ENCODE measurements at places on chromosomes 7 and 10.

- no peaks in the 10 kb centered on the region for H3K27me3 ChIP-seq
- no peaks in the 10 kb centered on the region for H3K36me3 ChIP-seq
- no peak overlapping the region for H3K4me3 ChIP-seq
- no peak for DNase-seq
- H3K27ac ChIP-seq, result no peak overlapping the region
Measured at GRCh38 chr7:24141874-24142509, 142.0 kb upstream of the NPY start.

DNA sequence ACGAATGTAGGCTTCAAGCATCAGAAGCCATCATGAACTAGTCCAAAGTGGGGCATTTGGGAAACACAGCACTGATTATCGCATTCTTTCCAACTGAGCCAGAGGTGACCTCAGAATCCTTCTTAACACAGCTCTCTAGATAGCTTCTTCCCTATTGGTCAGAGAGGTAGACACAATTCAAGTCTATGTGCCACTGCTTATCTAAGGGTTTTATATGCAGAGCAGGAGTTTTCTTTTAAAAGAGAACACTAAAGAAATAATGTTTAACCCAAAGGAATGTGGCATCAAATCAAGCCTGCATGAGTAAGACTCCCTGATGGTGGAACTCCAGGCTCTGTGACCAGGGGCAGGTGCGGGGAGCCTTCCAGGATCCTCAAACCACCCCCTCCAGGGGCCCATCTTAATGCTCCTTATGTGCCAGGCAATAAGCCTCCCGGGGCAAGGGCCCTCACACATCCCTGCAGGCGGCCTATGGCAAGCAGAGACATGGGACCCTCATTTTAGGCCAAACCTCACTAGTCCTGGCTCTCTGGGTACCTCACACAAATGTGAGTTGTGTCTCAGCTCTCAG lies 13.8 kb downstream of the HSPA12A start:
- H3K4me3 ChIP-seq, result no peak overlapping the region
- no peak overlapping the region for H3K27ac ChIP-seq
- no peak for DNase-seq

- H3K4me1 ChIP-seq, result no peaks in the 10 kb centered on the region
- no peaks in the 10 kb centered on the region for H3K36me3 ChIP-seq
- no peaks in the 10 kb centered on the region for H3K27me3 ChIP-seq
Measured at GRCh38 chr7:106986450-106986977, 58.0 kb upstream of the PRKAR2B start.

DNA sequence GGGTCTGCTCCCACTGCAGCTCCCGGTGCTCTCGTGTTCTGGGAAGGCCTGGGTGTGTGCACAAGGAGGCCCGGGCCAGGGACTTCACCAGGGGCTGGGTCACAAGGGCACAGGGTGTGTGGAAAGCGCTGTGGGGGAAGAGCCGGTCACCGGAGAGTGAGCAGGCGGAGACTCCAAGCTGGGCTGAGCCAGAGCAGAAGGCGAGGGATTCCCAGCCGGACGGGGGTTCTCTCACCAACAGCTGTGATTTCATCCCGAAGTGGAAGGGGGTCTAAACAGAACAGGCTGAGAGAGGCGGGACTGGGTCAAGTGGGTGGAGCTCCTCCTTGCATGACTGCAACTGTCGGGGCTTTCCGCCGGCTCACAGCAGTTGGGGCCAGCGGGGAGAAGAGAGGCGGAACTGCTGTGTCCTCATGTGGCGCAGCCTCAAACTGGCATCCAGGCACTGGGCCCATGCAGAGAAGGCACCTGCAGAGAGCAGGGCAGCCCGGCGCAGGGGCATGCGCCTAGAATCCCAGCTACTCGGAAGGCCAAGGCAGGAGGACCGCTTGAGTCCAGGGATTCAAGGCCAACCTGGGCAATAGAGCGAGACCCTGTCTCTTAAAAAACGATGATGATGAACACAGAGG lies 7.6 kb upstream of the ORAI2 start:
- H3K36me3 ChIP-seq, result peaks cover 24% of the 10 kb centered on the region
- peaks cover 78% of the 10 kb centered on the region for H3K4me1 ChIP-seq
- peak overlapping the region; percentile 100 for H3K27ac ChIP-seq
- no peaks in the 10 kb centered on the region for H3K27me3 ChIP-seq

DNA sequence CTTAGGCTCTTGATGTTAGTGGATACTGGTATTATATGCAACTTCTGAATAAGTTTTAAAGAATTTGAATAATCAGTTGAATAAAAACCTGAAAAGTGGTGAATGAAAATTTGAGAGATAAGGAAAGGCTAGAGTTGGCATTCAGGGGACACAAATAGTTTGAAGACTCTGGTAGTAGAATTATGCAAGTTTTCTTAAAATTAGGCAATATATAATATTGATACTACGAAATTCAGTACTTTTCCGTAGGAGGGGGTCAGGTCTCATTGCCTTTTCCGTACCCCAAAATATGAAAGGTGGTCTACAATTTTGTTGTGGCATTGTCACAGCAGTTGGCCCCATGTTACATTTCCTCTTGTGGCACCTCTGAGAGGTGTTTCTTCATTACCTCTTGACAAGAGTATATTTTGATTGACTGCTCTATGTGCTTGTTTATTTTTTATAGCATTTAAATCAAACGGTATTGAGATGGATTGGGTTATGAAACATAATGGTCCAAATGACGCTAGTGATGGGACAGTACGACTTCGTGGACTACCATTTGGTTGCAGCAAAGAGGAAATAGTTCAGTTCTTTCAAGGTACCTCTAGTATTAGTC lies 4.1 kb upstream of the PBLD start:
- no peaks in the 10 kb centered on the region for H3K27me3 ChIP-seq
- peaks cover 12% of the 10 kb centered on the region for H3K4me1 ChIP-seq
- H3K36me3 ChIP-seq, result peaks cover 27% of the 10 kb centered on the region
- H3K27ac ChIP-seq, result no peak overlapping the region

DNA sequence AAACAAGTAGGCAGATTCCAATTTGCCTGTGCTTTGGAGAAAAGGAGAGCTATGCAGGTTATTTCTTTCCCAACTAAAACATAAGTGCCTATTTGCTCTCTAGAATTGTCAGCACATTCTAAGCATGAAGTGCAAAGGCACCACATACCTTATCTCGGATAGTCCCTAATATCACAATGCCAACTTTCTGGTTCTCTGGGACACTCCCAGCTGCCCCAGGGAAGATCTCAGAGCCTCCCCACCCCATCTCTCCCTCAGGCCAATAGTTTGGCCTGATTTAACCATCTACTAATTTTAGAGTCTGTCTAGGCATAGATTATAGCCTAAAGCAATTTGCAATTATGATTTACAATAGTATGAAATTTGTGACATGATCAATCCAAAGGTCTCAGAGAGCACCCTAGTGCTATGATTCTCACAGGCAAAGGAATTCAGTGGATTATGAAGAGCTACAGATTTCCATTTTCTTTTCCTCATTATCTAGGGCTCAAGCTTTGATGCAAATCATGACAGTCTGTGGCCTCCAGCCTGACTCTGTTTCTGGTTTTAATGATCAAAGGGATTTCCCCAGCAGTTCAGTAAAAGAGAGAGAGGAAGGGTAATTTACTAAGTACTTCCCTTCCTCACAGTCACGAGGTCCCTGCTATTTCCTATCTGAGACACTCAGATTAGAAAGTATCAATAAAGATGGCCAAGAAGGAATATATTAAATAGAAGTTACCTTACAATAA lies 29.0 kb upstream of the IL6 start:
- H3K36me3 ChIP-seq, result no peaks in the 10 kb centered on the region
- DNase-seq, result no peak
- no peaks in the 10 kb centered on the region for H3K27me3 ChIP-seq
- H3K4me3 ChIP-seq, result no peak overlapping the region

- H3K4me3 ChIP-seq, result no peak overlapping the region
- no peak overlapping the region for H3K27ac ChIP-seq
- no peaks in the 10 kb centered on the region for H3K27me3 ChIP-seq
- H3K4me1 ChIP-seq, result no peaks in the 10 kb centered on the region
- DNase-seq, result no peak
Measured at GRCh38 chr7:116399819-116400218, 99.7 kb upstream of the CAV2 start.

GRCh38 chr7:4749363-4749762 lies 26.1 kb upstream of the AP5Z1 start:
- DNase-seq, result no peak
- H3K27ac ChIP-seq, result no peak overlapping the region
- no peaks in the 10 kb centered on the region for H3K27me3 ChIP-seq
- H3K36me3 ChIP-seq, result peaks cover 12% of the 10 kb centered on the region

- DNase-seq, result no peak
- H3K4me1 ChIP-seq, result no peaks in the 10 kb centered on the region
- H3K27me3 ChIP-seq, result no peaks in the 10 kb centered on the region
Measured at GRCh38 chr7:32218741-32219288, 148.6 kb upstream of the PDE1C start.

DNA sequence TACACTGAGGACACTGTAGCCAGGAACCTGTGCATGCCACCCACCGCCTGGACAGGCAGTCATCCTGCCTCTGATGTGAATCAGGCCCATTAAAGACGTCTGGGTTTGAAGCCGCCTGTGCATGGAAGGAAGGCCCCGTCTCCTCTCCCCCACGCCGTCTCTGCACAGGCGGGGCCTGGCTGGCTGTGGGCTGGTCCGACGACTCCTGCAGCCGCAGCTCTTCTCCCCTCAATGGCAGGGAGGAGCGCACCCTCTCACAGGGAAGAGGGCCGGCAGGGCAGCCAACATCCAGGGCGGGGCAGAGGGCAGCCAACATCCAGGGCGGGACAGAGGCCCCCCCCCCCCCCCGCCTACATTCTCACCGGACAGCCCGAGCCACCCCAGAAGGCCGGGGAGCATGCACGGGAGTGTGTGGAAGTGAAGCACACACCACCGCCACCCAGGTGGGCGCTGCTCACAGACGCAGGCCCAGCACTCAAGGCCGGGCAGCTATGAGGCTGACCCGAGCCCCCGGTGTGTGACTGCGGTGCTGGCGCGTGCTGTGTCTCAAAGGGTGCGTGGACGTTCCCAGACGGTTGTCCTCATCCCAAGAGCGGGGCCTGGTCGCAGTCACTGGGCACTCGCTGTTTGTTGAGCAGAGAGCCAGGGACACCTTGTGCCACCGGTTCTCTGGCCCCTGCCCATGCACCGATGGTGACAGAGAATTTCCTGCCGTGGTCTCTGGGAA lies 19.1 kb downstream of the DPYSL4 start:
- no peaks in the 10 kb centered on the region for H3K27me3 ChIP-seq
- DNase-seq, result no peak
- H3K4me1 ChIP-seq, result no peaks in the 10 kb centered on the region
- H3K36me3 ChIP-seq, result no peaks in the 10 kb centered on the region
- H3K27ac ChIP-seq, result no peak overlapping the region

- H3K4me1 ChIP-seq, result peaks cover 1% of the 10 kb centered on the region
- DNase-seq, result no peak
- H3K27me3 ChIP-seq, result no peaks in the 10 kb centered on the region
- H3K36me3 ChIP-seq, result peaks cover 33% of the 10 kb centered on the region
- no peak overlapping the region for H3K4me3 ChIP-seq
Measured at GRCh38 chr7:1884583-1885350, 214.7 kb downstream of the ELFN1 start.

DNA sequence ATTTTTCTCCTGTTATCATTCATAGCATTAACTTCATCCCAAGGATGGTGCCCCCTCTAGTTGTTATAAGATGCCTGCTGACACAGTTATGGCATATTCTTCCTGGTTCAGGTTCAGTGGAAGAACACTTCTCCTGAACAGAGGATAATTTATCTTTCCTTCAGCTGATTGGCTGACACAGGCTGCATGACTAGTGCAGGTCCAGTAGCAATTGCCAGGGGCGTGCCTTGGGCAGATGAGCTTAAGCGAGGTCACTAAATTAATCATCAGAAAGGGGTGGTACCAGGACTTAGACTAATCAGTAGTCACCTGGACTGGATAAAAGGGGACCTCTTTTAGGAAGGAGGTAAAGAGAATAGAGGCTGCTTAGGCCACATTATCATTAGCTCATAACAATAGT lies 42.3 kb downstream of the BZW2 start:
- DNase-seq, result no peak
- H3K4me3 ChIP-seq, result no peak overlapping the region
- peaks cover 3% of the 10 kb centered on the region for H3K4me1 ChIP-seq
- no peaks in the 10 kb centered on the region for H3K27me3 ChIP-seq
- peaks cover 24% of the 10 kb centered on the region for H3K36me3 ChIP-seq

- H3K4me1 ChIP-seq, result peaks cover 7% of the 10 kb centered on the region
- no peaks in the 10 kb centered on the region for H3K36me3 ChIP-seq
- H3K4me3 ChIP-seq, result no peak overlapping the region
- H3K27ac ChIP-seq, result no peak overlapping the region
- no peaks in the 10 kb centered on the region for H3K27me3 ChIP-seq
Measured at GRCh38 chr7:140003913-140004382, 58.8 kb downstream of the PARP12 start.

DNA sequence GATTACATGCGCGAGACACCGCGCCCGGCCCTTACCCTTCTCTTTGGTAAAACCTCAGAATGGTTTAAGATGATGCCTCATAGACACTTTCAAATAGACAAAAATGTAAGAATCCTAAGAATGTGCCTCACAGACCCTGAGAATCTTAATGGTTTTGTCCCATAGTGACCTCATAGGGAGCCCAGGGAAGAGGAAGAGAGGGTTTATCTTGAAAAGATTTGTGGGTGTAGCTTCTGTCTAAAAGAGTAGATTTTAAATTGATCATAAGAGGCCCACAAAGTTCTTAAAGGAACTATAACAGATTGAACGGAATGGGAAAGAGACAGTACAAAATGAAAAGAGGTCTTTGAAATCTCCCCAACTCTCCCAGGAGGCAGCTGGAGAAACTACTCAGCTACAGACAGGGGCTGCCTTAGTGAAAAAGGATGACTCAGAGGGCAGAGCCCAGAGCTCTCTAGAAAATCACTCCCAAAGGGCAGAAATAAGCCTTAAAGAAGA lies 220.6 kb downstream of the ADRA2A start:
- H3K4me1 ChIP-seq, result no peaks in the 10 kb centered on the region
- H3K27ac ChIP-seq, result no peak overlapping the region
- H3K36me3 ChIP-seq, result no peaks in the 10 kb centered on the region
- no peak overlapping the region for H3K4me3 ChIP-seq
- H3K27me3 ChIP-seq, result no peaks in the 10 kb centered on the region

GRCh38 chr7:149884016-149884415 lies 10.2 kb downstream of the ATP6V0E2 start:
- H3K36me3 ChIP-seq, result peaks cover 11% of the 10 kb centered on the region
- H3K27me3 ChIP-seq, result no peaks in the 10 kb centered on the region
- H3K4me1 ChIP-seq, result no peaks in the 10 kb centered on the region
- no peak for DNase-seq
- H3K4me3 ChIP-seq, result no peak overlapping the region
